Cortex of kidney (tissue), 1 donor: ENCODE measurements at places on chromosomes 6 and 20.

DNA sequence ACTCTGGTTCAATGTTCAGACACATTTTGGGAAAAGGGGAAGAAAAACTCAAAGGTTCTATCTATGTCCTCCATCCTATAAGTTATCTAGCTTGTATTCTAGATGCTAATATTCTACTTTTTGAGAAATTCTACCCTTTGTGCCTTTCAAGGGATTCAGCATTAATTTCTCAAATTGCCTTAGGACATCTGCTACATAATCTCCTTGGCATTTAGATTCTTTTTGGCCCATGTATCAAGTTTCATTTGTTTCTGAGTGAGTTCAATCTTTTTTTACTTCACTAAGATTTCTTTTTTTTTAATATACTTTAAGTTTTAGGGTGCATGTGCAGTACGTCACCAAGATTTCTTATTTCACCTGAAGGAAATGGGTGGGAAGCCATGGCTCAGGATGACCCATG, 232.7 kb upstream of the TENT5A start:
- DNase-seq = no peak

- no peak for DNase-seq
These were observed 4.0 kb upstream of the FOXF2 start for GRCh38 chr6:1385129-1386037.

DNA sequence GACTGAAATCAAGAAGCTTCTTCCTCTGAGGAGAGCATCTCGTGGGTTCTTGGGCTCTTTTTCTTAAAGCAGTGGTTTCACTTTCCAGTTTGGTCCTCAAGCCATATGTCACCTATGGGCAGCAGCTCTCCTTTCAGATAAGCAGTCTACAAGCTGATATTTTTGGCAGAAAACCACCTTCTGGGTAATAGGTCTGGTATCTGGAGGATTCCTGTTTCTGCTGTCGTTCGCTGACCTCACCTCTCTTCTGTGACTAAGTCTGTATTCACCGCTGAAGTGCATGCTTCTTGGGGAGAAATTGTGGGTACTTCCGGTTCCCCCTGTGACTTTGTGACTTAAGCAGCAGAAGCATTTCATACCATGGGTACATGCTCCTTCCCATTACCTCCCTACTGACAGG, 193.6 kb downstream of the EDN1 start:
- no peak for DNase-seq

- no peak for DNase-seq
These were observed 254.3 kb upstream of the FOXQ1 start for GRCh38 chr6:1057490-1058135.

GRCh38 chr6:116099036-116099435, 1.6 kb upstream of the NT5DC1 start:
- no peak for DNase-seq
